ENCODE measurements at places on chromosomes 5 and 9.

DNA sequence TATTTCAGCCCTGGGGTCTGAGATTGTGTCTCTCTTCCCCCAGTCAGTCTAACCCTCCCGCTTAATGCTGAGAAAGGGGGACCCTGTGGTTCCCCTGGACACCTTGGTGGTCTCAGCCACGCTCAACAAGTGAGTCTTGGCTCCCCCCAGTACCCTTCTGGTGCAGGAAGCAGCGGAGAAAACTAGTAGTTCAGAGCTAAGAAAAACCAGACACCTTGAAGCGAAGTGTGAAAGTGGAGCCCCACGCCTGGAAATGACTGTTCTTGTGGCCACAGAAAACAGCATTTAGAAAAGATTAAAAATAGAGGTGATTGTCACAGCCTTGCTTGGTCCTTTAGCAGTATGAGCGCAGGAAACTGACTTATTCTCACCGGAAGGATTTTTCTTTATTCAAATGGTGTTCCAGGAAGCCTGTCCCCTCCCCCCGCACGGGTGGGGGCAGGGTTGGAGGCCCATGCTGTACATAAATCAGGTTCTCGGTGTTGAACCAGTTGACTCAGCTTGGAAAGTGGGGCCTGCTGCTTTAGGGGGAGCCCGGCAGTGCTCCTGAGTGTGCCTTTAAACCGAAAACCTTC is 8.1 kb downstream of the ARPC5L start:
- DNase-seq: peak; percentile 93

- DNase-seq: peak; percentile 32
Measured at GRCh38 chr5:9361835-9362234, 184.0 kb downstream of the SEMA5A start.

DNA sequence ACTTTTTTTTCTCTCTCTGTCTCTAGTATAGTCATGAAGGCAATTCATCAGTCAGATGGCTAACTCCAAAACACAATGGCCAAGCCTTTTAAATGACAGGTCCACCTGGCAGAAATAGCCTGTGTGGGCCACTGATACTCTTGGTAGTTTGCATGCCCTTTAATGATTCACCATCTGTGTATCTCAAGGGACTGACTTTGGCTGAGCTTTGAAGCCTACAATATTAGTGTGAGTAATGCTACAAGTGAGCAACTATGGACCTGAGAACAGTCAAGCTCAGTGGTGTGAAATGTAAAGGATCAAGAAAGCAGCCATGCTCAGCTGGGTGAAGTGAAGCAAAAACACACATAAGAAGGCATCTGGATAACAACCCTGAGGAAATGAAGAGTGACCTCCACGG is 506.9 kb downstream of the TLE1 start:
- DNase-seq: no peak

DNA sequence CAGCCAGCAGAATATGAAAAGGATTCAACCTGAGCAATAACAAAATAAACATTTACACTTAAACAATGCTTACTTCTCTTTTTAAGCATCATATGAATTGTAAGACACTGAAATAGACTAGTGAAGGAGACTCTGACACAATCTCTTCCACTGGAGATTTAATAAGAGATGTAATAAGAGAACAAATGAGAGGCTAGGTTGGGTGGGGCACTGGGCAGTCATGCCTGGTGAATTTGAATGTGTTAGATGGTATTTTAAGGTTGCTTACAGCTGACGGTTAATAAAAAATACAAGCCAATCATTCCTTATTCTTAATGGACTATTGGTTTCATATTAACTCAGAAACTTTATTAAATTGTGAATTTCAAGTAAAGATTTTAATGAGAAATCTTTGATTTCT is 105.9 kb upstream of the TARS1 start:
- DNase-seq: no peak

DNA sequence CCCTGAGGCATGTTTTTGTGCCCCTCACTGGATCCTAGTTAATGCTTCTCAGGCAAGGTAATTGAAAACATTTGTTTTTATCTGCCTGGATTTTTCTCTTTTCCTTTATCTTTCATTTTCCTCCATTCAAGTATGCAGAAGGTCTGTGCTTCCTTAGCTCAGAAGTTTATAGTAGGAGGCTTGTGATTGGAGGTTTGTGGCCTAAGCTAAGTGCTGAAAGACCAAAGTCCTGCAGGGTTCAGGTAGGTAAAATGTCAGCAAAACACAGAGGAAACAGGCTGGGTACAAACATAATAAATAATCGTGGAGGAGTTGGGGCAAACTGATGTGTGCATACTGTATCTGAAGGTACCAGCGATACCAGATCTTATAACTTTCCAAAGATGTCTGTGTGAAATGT is 230.9 kb upstream of the KLF4 start:
- no peak for DNase-seq

GRCh38 chr9:128114326-128115186 is 13.0 kb downstream of the PTGES2 start:
- DNase-seq: no peak

GRCh38 chr5:143898381-143898780 is 86.4 kb downstream of the HMHB1 start:
- no peak for DNase-seq

DNA sequence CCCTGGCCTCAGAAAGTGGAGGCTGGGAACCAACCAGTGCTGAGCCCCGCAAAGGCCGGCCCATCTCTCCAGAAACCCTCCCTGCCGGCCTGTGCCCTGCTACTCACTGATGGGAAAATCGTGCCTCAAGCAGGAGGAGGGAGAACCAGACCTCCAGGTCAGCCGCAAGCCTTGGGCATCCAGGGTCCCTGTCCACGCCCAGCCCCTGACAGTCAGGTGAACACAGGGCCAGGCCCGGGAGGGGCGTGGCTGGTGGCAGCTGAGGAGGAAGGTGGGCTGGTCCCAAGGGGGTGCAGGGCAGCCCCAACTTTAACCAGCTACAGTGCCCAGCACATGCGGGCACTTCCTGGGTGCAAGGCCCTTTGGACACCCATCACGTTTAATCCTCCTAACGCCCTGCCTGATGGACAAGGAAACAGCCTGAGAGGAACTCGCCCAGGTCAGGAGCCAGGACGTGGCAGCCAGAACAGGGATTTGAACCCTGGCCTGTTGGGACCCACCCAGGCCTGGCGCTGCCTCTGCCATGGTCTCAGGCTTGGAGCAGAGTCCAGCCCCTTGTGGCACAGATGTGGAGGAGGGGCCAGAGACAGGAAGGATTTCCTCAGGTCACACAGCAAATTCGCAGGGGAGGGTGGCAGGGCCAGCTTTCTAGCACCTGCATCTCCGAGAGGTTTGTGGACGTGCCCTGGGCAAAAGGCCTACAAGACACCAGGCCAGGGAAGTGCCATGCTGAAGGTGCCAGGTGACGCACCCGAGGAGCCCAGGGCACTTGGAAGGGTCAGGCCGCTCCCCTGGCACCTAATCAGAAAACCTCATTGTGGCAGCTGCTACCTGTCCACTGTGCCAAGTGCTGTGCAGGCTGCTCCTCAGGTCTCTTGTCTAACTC is 4.5 kb downstream of the RALGDS start:
- no peak for DNase-seq

DNA sequence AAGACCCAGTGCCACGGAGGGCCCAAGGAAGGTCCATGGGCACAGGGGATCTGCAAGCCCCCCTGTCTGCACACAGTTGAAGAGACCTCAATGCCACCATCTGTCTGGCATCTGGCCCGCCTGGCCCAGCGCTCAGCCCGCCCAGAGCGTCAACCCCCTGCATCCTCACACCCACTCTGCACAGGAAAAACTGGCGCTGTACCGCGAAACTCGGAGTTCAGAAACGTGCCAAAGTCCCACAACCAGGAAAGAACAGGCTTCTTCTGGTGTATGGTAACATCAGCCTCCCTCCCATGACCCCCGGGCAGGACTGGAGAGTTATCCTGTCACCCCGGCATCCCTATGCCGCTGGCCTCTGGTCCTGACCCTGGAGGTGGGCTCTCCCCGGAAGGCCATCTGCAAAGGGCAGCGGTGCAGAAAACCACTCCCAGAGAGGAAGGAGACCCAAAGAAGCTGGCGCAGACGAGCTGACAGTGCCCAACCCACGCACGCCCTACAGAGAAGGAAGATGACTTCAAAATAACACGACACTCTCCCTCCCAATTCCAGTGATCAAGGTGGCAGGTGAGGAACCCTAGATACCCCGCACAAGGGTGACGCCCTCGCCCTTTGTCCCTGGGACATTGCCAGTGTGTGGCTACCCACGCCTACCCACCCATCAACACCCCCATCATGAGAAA is 18.9 kb downstream of the VAV2 start:
- DNase-seq: no peak

- no peak for DNase-seq
Measured at GRCh38 chr5:134595458-134595838, 37.2 kb downstream of the SAR1B start.

- DNase-seq: no peak
Measured at GRCh38 chr9:17761984-17762676, 183.3 kb downstream of the SH3GL2 start.

DNA sequence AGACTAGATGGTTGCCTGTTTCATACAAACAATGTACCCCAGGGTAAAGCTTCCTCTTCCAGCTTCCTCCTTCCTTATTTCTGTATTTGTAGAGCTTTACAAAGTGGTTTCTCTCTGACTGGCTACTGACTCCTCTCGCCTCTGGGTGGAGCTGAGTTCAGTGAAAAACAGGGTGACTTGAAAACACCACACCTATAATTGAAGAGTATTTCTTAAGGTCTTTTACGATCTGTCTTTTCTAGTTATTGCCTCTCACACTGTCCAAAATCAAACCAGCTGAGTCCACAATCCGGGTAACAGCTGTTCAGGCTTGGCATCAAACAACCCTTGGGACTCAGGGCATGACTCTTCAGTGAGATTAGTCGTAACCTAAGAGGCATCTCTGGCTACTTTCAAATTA is 200.4 kb downstream of the ARRDC3 start:
- DNase-seq: no peak

- DNase-seq: no peak
Measured at GRCh38 chr9:85501456-85501855, 240.3 kb downstream of the AGTPBP1 start.

GRCh38 chr5:157828944-157829639 is 29.9 kb downstream of the CLINT1 start:
- DNase-seq: no peak

DNA sequence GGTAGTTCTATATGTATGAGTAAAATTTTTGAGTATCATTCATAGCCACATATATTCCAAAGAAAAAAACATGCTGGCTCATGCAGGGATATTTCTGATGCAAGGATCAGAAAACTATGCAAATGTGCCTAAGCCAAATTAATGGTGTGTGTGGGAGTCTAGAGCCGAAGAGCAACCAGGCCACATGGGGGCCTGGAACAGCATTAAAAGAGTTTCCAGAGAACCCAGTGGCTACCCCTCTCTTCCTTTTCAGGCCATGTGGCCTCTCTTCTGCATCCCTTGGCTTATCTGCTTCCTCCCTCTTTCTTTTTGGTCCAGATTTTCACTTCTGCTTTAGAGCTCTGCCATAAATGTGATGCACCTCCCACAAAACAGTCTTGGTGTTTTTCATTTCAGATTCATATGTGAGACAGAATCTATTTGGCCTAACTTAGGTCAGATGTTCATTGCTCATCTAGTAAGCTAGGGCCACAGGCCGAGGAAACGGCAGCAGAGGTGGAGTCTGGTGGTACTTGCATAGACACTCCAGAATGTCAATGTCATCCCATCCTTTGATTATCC is 300.0 kb downstream of the SH3GL2 start:
- DNase-seq: no peak

- DNase-seq: no peak
Measured at GRCh38 chr5:87413343-87413645, 564 bp upstream of the CCNH start.

DNA sequence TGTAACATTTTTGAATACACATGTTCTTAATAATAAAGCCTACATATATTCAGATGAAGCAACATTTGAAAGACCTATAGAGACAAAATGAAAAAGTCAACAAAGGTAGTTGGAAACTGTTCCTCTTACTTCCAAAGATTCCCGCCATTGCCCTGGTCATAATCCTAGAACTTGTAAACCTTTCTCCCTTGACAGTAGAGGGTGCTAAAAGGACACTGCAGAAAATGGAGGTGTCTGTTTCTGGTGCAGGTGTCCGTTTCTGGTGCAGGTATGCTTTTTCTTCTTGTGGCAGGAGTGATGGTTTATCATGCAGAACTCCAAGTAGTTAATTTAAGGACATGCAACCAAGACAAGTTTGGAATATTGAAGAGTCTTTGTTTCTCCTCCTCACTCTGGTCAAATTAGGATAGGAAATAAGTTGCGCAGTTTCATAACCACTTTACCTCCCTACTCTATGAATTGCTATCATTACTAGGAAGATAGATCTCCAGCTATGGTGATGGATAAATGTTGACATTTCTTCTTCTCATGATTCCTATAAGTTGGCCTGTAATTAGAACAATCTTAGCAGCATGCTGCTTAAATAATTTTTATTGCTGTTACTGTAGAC is 56.0 kb upstream of the FAM174A start:
- no peak for DNase-seq

GRCh38 chr9:32255026-32255425 is 129.4 kb upstream of the ACO1 start:
- no peak for DNase-seq

- DNase-seq: no peak
Measured at GRCh38 chr9:137353223-137354152, 51.4 kb upstream of the NRARP start.

GRCh38 chr9:84435902-84436301 is 95.3 kb upstream of the SLC28A3 start:
- no peak for DNase-seq

- no peak for DNase-seq
Measured at GRCh38 chr5:88553136-88553875, 284.7 kb upstream of the TMEM161B start.

DNA sequence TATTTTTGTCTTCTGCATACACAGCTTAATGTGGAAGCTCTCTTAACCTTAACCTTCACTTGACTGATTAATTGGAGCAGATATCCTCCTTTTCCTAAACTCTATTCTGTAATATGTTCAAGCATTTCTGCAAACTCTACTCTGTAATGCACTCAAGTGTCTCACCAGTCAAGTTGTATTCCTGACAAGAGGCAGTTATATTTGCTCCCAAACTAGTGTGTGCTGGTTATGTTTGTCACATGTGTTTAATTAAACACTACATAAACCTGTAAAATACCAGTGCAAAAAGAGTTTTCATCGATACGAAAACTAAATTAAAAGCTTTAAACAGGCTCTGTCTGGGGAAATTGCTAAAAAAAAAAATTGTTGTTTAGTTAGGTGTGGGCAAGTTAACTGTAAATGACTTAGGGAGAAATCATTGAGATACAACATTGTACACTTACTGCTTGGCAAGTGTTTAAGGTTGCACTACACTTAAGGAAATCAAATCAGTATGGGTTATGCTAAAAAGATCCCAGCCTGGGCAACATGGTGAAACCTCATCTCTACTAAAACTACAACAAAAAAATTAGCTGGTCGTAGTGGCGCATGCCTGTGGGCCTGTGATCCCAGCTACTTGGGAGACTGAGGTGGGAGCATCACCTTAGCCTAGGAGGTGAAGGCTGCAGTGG is 6.7 kb downstream of the FAF2 start:
- DNase-seq: no peak

- no peak for DNase-seq
Measured at GRCh38 chr9:35727676-35728040, 4.3 kb downstream of the TLN1 start.

Measured in activated T-cell treated with anti-CD3 and anti-CD28 coated beads, Interleukin-2, amount 50 U/mL, for 24 hours (primary cell).